Stimulated activated CD8-positive, alpha-beta memory T cell treated with anti-CD3 and anti-CD28 coated beads, Interleukin-2, amount 100 ng/mL, for 48 hours (primary cell): ENCODE measurements at places on chromosomes 2 and 18.

GRCh38 chr2:119283873-119284331, 60.3 kb downstream of the STEAP3 start:
- DNase-seq = no peak

- no peak for DNase-seq
Observed at GRCh38 chr18:27894746-27895145, 282.2 kb downstream of the CDH2 start.

DNA sequence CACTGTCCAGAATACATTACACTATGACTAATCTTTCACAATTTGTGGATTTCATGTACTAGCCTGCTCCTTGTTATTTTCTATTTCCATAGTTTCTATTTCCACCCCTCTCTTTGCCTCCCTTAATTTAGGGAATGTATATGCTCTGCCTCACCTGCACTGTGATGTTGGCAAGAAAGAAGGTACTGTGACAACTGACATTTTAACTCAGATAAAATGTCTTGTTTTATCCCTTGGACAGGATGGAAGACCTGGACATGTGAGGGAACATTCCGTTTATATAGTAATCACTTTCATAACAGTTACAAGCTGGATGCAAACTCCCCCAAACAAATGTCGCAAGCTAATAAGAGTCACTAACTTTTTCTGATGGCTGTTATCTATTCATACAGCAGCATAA, 21.5 kb upstream of the DSG3 start:
- DNase-seq = no peak

GRCh38 chr18:31741097-31741735, 19.5 kb downstream of the SLC25A52 start:
- DNase-seq = peak; percentile 9
